ENCODE measurements at places on chromosomes 1 and 21. TPM values are rescaled to one million over a fixed set of nuclear protein-coding genes. Genes with fewer than 3 reads are reported as not detected.

C1orf167 gene
- not detected for total RNA-seq

DYRK3 gene
- total RNA-seq = 0.85 TPM

CFAP141 gene
- total RNA-seq = not detected

CFHR2 gene
- total RNA-seq = not detected

- DNase-seq = no peak
Observed at GRCh38 chr1:12244078-12244477, 14.2 kb downstream of the VPS13D start.

DNA sequence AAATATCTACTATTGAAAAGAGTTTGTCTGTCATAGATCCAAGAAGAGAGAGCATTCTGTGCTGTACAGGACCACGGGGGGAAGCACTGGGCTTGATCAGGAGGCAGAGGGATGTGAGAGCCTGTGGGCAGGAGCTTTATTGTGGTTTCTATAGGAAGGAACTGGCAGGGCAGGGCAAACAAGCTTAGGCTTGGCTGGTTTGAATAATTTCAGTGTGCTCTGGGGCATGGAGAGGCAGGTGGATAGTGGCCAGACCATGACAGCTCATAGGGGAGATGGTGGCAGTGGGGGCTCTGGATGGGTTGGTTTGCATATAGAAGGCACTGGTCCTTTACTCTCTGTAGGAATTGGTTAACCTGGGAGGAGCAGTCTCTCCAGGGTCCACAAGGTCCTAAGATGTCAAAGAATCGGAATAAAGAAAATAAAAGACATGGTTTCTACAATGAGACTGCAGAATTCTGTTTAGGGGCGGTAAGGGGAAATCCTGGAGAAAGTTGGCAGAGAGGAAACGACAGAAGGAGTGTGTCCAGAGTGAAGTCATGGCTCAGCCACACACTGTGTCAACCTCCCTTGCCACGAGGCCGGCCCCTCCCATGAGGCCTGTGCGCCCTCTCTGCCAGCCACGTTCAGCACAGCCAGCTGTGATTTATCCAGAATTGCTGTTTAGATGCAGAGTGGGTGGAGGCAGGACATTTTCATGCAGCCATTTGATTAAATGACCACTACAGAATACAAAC lies 81.7 kb upstream of the PGBD5 start:
- no peak for DNase-seq

DNA sequence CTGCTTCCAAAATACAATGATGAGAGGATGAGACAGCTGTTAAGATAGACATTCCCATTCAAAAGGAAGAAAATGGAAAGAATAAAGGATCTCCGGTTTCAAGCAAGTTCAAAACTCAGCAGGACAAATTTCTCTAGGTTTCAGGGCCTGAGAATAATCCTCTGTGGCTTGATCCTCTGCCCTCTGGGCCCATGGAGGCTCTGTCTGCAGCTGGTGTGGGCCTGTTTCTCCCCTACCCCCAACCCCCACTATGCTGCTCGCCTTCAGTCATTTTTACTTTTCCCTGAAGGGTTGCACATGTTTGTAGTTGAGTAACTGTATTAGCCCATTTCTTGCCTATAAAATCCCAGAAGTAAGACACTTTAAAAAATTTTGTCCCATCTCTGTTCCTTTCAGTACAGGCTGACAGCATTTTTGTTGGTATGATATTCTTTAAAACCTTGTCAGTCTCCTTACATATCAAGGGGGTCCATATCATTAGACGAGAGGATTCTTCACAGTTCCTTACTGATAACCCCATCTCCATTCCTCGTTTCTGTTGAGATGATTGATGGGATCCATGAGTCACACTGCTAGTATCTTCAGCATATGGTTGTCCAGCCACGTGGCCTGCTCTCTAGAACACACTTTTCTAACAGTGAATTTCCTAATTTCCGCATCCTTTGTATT lies 10.5 kb downstream of the ZMYM4 start:
- no peak for DNase-seq

- no peak for DNase-seq
Observed at GRCh38 chr1:39640861-39641260, 1.4 kb upstream of the HEYL start.

- DNase-seq = no peak
Observed at GRCh38 chr1:4174291-4175200, 274.5 kb upstream of the C1orf174 start.

DNA sequence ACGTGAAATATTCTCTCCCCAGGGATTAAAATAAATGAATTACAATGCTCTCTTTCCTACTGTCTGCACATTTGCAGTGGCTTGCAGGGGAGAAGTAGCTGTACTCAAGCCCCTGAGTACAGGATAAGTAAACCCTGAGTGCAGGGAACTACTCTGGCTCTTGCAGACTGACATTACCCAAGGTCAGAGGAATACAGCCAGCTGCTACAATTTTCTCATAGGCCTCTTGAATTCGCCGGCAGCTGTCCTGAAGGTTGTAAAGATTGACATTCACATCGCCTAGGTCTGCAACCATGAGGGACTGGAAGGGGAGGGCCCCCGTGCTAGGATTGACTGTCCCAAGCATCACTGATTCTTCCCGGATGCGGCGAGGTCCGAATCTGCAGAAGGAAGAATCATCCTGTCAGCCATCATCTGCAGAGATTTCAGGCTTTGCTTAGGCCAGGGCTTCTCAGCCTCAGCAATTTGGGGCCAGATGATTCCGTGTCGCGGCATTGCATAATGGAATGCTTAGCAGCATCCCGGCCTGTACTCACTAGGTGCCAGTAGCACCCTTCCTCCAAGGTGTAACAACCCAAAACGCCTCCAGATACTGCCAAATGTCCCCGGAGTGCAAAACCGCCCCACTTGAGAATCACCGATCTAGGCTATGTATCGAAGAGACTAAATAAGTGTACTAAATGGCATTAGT lies 1.7 kb downstream of the AGMAT start:
- no peak for DNase-seq

- DNase-seq = no peak
Observed at GRCh38 chr1:91546876-91547275, 46.2 kb downstream of the CDC7 start.

GRCh38 chr1:178944729-178945128 lies 73.9 kb upstream of the ANGPTL1 start:
- DNase-seq = no peak

DNA sequence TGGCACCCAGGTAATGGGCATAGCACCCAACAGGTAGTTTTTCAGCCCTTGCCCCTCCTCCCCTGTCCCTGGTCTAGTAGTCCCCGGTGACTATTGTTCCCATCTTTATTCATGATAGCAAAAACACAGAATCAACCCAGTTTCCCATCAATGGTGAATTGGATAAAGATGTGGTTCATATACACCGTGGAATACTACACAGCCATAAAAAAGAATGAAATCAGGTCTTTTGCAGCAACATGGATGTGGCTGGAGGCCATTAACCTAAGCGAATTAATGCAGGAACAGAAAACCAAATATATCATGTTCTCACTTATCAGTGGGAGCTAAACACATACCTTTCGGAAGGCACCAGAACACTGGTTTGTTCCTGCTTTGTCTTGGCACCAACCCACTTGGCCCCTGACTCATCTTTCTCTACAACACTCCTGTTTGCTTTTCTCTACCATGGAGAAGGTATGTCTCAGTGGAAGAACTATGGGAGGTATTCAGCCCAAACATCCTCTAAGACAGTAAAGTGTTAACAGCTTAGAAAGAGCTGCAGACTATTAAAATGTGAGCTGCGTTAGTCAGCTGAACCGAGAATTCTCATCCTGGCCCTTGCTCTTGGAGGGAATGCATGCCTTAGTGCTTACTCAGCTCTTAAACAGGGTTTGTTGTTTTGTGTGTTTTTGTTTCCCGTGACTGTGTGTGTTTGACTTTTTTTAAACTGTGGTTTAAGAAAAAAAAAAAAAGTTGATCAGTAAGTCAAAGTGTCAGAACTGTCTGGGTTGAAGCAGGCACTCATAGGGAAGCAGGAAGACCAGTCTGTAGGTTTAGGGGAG lies 203.0 kb downstream of the TOMM20 start:
- DNase-seq = no peak

- no peak for DNase-seq
Observed at GRCh38 chr1:229943988-229944743, 122.9 kb upstream of the GALNT2 start.

- no peak for DNase-seq
Observed at GRCh38 chr1:234486858-234487840, 8.2 kb upstream of the TARBP1 start.

DNA sequence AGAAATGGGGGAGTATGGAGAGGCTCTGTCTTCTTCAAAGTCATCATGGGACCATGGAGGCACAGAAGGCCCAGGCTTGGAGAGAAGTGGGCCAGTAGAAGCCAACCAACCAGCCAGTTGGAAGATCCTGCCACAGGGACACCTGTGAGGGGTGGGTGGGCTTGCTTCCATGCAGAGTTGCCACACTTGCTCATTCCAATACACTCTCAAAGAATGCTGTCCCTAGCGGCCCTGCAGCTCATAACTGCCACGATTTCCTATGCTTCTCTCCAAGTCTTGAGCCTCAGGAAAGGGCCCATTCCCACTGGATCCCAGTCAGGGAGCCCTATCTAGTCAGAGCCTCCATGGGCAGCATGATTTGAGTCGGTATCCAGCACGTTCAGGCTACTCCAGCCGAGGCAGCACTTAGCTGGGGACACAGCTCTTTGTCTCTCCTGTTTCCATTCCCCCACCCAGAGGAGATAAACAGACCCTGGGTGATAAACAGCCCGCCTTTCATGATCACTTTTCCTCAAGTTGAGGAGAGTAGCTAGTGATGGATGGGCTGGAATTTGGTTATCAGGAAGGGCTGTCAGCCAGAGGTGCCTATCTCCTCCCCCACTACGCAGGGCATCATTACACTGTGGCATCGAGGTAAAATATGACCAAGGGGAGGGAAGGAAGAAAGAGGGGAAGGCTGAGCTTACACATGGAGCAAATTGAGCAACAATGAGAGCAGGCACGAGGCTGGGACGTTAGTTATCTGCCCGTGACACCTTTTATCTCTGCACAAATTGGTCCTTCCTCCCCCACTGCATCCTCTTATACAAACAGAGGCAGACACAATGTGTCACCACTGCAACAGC lies 64.6 kb downstream of the ERI3 start:
- DNase-seq = no peak

- peak; percentile 74 for DNase-seq
Observed at GRCh38 chr1:117607471-117607870, 1.6 kb downstream of the TENT5C start.

- DNase-seq = peak; percentile 13
Observed at GRCh38 chr1:53562981-53563379, 103.8 kb downstream of the DMRTB1 start.

DNA sequence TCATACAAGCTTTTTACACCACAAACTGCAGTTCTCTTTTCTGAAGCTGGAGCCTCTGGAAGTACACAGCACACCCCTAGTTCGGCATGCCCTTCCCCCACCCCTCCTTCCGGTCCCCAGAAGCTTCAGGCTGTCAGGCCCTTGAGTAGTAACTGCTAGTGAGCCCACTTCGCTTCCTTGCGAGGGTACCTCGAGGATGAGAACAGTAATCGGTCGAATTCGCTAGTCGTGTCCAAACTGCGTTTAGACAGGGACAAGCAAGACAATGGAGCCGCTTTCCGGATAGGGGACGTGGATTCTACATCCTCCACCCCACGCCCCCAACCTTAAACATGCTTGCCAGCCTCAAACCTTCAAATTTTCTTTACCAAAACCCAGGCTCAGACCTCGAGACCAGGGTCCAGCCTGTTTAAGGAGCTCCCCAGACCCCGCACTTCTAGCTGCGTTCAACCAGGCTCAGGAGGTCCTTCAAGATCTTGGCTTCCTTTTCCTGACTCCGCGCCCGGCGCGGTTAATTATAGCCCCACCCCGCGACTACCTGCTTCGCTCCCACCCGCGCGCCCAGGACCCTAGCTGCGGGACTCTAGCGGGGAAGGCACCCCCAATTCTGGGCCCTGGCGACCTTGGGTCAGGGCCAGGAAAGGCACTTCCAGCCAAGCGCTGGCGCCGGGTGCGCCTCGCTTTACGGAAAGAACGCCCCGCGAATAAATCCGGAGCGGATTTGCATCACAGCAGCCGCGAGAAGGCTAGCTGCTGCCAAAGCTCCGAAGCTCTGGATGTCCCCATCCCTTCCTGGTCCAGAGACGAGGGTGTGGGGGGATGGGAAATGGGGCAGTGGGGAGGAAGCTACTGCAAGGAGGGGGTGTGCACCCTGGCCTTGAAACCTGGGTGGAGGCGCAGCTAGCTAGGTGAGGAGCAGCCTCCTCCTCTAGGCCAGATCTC lies 8.1 kb upstream of the TSPAN1 start:
- DNase-seq = peak; percentile 78

DNA sequence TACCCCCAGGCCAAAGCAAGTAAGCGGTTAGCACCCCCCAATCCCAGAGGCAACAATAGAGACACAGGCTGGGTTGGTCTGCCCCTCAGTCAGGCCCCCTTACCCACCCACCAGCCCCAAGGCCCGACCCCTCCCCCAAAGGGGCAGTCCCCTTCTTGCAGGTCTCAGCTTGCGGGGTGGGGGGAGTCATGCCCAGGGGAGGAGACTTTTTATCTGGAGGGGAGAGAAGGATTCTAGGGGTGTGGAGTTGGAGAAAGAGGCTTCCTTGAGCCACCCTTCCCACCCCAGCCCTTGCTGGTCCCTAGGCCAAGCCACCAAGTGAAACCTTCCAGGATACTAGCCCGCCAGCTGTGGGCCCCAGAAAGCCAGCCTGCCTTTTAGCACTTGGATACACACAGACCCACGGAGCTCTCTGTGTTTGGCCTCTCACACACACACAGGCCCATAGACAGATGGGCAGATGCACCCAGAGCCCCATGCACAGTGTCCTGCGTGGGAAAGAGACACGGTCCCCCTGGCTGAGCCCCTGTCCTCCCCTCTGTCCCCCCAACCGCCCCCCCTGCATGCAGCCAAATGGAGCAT lies 7.1 kb downstream of the TMEM54 start:
- DNase-seq = no peak

DNA sequence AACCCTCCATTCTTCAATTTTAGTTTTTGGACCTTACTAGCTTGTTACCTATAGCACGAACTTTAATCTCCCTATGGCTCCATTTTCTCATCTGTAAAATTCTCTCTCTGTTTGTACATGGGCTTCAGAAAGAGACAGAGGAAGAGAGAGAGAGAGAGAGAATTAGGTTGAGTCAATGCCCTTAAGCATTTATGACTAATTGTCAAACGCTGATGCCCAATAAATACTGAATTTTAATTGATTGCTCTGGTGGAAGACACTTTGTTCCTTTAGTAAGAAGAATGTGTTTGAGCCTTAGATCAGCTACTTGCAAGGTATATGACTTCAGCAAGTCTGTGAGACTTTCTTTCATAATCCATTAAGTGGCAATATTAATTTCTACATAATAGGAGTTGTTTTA lies 743.1 kb upstream of the ADGRL4 start:
- no peak for DNase-seq

- no peak for DNase-seq
Observed at GRCh38 chr1:234760303-234760723, 150.3 kb upstream of the IRF2BP2 start.
